Bronchial epithelial cell (primary cell): ENCODE measurements at places on chromosomes 3 and 15.

DNA sequence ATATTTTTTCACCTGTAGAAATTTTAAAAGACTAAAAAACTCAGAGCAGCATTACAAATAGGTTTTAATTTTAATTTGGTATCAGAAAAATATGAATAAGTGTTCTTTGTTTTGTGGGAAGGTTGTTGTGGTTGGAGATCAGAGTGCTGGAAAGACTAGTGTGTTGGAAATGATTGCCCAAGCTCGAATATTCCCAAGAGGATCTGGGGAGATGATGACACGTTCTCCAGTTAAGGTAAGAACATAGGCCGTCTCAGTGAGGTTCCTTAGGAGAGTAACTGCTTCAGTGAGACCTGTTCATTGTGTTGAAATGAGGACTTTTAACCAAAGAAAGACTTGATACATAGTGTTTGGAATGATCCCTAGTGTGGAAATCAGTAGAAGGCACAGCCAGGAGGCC lies 44.8 kb downstream of the OPA1 start:
- DNase-seq, result no peak

- no peak for DNase-seq
Observed at GRCh38 chr3:116102037-116102436, 343.2 kb downstream of the LSAMP start.

GRCh38 chr15:60520013-60520824 lies 41.3 kb upstream of the ICE2 start:
- DNase-seq, result peak; percentile 98

DNA sequence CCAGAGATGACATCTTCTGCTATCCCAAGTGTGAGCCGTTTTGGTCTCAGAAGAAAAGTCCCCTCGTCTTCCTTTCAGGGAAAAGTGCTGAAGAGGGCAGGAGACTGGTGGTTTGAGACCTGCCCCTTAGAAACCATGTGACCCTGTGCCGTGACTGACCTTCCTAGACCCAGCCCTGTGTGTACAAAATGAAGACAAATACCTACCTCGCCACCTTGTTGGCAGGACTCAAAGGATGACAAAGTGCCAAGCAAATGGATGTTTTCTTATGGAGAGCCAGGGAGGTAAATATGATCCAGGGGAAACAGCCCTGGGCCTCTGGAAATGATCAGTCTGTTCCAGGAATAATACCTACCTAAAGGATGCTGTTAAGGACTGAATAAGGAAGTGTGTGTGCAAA lies 41.3 kb downstream of the FAM174B start:
- no peak for DNase-seq

DNA sequence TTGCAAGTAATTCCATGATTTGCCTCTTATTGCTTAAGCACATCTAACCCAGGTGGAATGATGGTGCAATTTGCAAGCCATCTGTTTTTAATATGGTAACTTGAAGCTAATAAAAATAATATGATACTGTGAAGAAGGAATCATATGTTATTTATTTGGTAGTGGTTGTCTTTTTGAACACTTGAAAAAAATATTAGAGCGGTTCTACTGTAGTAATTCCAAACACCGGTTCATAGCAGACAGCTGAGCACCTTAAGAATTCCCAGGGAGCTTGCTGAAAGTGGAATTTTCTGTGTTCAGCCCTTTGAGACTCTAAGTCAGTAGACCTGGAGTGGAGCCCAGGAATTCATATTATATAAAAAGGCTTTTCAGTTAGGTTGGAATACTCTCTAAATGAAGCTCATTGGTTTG lies 687.4 kb downstream of the EDEM1 start:
- DNase-seq, result no peak

GRCh38 chr3:46715507-46716175 lies 2.0 kb downstream of the PRSS50 start:
- no peak for DNase-seq

- no peak for DNase-seq
Observed at GRCh38 chr3:21668012-21668411, 83.0 kb downstream of the ZNF385D start.

- no peak for DNase-seq
Observed at GRCh38 chr3:161673866-161674265, 177.3 kb downstream of the OTOL1 start.

- peak; percentile 93 for DNase-seq
Observed at GRCh38 chr3:150079029-150079739, 108.5 kb upstream of the PFN2 start.

DNA sequence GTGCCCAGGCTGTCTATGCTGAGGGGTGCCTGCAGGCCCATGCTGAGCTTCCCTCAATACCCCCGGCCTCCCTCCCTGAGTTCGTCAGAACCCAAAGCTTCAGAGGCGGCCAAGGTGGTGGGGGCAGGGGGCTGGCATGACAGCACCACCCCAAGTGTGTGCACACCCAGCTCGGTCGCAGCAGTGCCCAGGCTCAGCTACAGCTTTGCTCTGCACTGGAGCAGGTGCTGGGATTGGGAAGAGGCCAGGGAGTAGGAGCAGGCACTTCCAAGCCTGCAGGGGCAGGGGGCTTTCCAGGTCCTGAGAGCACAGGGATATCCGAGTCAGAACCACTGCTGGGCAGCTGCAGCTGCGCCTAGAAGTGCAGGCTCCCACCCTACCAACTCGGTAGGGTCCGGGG lies 283.9 kb downstream of the UBE2E2 start:
- no peak for DNase-seq
